Stimulated activated CD4-positive, alpha-beta T cell treated with anti-CD3 and anti-CD28 coated beads, Interleukin-1b, Interleukin-23, amount 100 ng/mL, for 1 hour (primary cell): ENCODE measurements at places on chromosomes 6 and 20.

GRCh38 chr6:19298421-19298820 is 538.7 kb upstream of the ID4 start:
- DNase-seq, result no peak

GRCh38 chr20:24695529-24696225 is 226.2 kb downstream of the SYNDIG1 start:
- no peak for DNase-seq

DNA sequence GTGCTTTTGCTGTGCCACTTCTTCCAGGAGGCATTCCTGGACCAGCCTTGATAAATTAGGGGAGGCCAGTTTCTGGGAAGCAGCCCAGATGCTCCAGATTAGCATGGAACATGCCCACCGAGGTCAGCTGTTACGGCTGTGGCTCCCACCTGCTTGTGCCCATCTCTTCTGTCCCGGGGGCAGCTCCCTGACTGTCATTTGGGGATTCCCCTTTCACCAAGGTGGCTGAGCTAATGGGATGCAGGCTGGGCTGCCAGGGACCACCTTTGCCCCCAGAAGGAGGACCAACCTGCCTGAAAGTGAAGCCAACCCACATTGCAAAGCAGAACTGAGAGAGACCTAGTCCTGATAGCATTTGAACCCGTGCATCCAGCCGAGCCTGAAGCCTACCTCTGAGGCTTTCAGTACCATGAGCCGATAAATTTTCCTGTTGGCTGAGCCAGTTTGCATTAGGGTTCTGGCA is 85.3 kb downstream of the PTPN1 start:
- DNase-seq, result no peak

- DNase-seq, result no peak
Measured at GRCh38 chr6:3147914-3148757, 9.2 kb downstream of the TUBB2A start.
